ENCODE measurements at places on chromosomes 3 and 15.

- DNase-seq = no peak
Observed at GRCh38 chr15:50764461-50765194, 878 bp downstream of the SPPL2A start.

- no peak for DNase-seq
Observed at GRCh38 chr15:48898446-48898845, 20.5 kb downstream of the EID1 start.

GRCh38 chr3:123350971-123351370 is 97.9 kb downstream of the ADCY5 start:
- no peak for DNase-seq

DNA sequence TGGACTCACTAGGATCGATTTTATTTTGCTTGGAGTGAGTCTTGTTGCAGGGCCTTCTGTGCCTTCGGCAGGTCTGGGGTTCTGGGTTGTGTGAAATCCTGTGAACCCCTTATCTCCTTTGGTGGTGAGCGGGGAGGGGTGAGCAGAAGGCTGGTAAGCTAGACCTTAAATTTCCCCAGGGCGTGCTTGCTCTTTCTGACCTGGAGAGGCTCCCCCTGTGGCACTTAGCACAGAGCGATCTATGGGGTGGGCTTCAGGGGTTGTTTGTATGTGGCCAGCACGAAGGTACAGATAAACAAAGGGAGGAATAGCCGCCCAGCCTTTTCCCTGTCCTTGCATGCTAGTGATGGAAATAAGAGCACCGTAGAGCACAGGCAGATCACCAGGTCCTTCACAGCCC is 11.8 kb downstream of the CACNA2D3 start:
- DNase-seq = no peak

DNA sequence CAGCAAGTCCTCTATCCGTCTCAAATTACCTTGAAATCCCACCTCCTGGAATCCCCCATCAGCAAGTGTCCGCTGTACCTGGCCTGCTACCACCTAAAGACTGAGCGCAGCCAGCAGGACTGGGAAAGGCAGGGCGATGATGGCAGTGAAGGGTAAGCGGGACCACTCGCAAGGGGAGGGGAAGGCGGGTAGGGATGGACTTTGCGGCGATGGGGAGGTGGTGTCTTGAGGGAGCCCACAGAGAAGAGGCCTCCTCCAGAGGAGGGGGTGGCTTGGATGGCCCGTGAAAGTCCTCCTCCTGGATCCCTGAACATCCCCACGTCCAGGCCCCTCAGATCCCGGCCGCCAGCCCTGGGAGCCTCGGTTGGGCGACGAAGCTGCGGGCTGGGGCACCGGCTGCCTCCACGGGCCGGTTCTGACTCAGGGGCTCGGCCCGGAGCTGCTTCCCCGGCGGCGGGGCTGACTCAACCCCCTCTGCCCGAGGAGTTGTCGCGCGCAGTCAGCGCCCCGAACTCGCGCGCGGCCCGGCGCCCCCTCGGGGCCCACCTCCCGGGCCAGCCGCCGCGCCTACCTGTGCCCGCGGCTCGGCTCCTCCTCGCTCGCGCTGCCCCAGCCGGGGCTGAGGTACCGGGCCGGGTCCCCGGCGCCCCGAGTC is 512 bp downstream of the LARP6 start:
- DNase-seq = no peak

GRCh38 chr15:79166311-79166955 is 75.9 kb upstream of the RASGRF1 start:
- DNase-seq = no peak

- DNase-seq = no peak
Observed at GRCh38 chr15:53046153-53046790, 256.1 kb upstream of the ONECUT1 start.

- DNase-seq = no peak
Observed at GRCh38 chr15:92520914-92521623, 127.4 kb downstream of the ST8SIA2 start.

DNA sequence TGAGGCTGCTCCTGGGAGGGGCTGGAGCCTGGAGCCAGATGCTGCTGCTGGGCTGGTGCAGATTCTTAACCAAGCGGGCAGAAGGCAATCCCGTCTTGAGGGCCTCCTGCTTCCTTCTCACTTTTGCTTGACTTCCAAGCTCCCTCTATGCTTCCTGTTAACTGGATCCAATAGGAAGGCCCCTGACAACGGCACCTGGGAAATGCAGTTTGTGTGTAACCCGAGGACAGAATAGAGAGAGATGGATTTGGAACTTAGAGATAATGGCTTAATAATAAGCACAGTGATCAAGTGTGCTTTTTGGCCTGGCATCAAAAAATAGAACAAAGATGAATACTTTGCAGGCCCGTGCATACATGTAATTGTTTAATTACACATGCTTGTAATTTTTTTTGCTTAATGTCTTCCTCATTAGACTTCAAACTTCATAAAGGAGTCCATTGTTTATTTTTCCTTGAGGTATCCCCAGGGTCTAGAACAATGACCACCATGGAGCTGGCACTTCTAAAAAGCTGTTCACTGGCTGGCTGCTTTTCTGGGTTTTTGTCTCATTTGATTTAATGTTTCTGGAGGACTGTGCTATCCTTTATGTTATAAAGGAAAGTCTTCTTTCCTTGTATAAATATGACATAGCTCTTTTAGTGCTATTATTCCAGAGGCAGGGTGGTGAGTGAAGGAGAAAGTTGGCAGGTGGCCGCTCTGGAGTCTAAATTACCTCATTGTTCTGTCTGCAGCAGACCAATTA is 63.3 kb upstream of the MITF start:
- DNase-seq = no peak
